Amniotic stem cell (primary cell): ENCODE measurements at places on chromosomes 3 and 15.

DNA sequence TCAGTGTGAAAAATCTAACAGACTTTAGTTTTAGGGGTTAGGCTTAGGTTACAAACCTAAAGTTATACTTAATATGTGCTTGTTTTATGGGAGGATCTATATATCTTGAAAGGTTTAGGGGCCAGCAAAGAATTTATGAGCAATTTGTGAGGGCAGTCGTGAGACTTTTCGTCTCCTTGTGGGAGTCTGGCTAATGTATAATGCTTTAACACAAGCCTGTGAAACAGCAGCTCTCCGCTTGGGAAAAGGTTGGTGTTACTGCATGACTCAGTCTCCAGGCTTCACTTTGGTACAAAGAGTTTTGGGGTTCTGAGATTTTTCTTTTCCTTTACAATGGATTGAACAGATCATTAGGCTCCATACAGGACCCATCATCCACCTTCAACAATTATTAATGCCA lies 79.0 kb upstream of the MFGE8 start:
- DNase-seq: no peak

- DNase-seq: no peak
These were observed 53.3 kb downstream of the SLC7A14 start for GRCh38 chr3:170532573-170532972.

DNA sequence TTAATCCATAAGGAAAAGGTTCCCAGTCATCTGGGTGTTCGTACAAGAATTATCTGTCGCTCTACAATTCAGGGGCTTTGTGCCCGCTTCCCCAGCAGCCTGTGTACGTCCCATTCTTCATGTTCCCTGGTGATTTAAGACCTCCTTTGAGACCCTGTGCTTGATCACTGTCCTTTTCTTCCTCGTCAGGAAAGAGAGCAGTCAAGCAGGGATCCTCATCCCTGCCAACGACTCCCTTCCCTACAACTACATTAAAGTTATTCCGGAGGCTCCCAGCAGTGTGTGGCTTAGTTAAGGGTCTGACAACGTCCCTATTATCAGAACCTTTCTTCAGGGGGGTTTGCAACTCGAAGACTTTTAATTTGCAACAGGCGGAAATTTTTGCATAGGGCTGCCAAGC lies 175.7 kb downstream of the FOXP1 start:
- DNase-seq: no peak

DNA sequence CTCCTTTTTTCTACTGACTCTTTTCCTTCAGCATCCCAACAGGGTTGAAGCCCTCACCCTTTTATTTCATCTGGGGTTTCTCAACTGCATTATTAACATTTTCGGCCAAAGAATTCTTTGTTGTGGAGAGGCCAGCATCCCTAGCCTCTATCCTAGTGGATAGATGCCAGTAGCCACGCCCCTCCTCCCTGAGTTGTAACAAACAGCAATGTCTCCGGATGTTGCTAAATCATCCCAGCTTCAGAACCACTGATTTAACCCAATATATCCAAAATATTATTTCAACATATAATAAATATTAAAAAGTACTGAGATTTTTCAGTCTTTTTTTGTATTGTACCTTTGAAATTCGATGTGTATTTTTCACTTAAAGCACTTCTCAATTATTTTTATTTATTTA lies 2.0 kb upstream of the RNF111 start:
- DNase-seq: no peak

DNA sequence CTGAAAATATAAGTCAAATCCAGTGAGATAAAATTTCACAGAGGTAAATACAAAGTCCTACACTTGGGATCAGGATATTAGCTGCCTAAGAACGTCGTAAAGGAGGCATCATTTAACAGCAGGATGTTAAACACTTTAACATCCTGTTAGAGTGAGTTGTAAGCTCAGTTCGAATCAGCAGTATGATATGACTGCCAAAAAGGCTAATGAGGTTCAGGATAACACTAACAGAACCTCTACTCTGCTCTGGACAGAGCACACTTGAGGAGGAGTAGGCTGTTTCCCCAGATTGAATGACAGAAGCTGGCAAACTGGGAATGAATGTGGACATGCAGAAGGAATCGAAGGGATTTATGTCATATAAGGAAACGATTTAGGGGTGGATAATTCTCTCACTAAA lies 227.1 kb upstream of the CD96 start:
- DNase-seq: no peak

DNA sequence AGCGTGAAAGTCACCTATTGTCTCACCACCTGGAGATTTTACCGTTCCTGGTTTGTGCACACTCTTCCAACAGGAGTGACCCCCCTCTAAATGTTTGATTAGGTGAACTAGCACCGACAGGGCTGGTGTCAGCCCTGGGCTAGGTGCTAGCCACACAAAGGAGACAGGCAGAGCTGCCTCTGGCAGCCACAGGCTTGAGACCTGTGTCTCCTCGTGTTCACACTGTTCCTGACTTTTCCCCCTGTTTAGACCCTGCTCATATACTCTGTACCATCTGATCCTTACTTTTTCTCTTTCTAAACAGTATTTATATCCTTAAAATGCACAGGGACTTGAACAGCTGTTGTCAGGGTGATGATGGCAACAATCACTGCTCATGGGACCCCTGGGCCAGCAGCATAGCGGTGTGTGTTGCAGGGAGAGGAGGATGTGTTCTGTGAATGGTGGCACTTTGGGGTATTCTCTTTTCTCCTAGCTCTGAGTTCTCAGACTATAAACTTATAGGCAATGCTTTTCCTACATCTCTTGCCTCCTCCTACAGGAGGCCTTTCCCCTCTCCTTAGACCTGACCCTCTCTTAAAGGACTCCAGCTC lies 5.5 kb downstream of the CD80 start:
- no peak for DNase-seq

DNA sequence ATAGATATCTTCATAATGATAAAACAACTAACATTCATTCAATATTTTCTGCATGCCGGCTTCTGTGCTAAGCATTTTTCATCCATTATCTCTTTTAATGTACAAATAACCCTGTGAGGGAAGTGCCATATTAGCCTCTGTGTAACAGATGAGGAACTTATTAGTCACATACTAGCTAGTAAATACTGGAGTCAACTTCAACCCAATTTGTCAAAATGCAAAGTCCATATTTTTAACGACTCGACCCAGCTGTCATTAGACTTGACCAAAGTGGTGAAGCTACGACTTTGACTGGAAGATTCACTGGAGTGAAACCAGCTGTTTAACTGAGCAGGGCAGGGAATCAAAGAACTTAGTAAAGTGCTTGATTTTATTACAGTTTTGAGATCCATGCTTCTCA lies 41.6 kb downstream of the PARP15 start:
- no peak for DNase-seq

- no peak for DNase-seq
These were observed 106.5 kb downstream of the KLF13 start for GRCh38 chr15:31433091-31433490.

GRCh38 chr3:188446766-188447165 lies 292.8 kb downstream of the LPP start:
- no peak for DNase-seq

GRCh38 chr3:150216041-150216811 lies 191.9 kb upstream of the TSC22D2 start:
- DNase-seq: peak; percentile 26

DNA sequence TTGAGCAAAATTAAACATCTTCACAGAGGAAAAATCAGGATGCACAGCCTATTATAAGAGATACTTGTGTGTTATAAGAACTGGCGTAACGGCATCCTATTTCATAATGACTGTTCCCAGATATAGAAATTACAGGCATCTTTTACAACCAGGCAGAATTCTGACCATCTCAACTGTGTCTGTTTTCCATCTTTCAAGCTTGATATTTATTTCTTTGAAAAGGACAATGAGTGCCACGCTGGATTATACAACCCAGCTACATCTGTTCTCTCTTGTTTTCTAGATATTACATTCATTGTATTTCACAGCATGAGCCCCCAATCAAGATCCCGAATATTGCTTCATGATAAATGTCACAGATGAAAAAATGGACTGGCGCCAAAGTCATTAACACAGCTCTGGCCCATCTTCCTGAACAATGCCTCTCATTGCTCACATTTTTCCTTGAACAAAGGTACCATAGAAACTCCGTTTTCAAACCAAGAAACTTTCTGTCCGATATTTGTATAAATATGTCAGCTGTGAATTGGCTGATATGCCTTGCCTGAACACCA lies 420.6 kb downstream of the TBL1XR1 start:
- no peak for DNase-seq

GRCh38 chr3:195256639-195257453 lies 14.1 kb downstream of the XXYLT1 start:
- no peak for DNase-seq

DNA sequence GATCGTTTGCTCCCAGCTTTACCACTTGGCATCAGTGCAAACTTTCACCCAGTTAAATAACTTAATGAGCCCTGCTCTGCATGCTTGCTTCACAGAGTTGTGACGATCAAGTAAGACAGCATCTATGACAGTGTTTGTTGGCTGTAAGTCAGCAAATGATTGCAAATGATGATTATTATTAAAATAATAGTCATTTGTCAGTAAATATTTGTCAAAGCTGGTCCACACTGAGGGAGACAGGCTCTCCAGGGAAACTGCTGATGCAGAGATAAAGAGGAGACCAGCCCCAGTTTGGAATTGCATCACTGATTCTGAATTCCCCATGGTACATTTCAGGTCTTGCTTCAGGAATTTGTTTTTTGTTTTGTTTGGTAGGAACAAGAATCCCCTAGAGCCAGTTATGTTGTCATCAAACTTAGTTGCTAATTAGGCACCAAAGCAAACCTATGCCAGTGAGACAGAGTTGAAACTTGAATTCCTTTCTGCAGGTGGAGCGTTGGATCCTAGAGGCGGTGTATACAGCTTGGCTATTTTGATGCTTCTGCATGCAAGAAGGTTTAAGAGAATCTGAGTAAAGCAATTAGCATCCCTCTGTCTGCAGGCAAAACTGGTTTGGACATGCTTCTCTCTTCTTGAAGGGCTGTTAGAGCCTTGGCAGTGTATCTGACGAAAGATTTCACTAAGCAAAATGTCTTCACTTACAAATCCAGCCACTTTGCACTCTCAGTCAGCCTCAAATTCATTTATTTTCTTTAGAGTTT lies 338.6 kb upstream of the TPRG1 start:
- DNase-seq: no peak

- DNase-seq: no peak
These were observed 497.2 kb downstream of the GABRG3 start for GRCh38 chr15:27468151-27468591.

DNA sequence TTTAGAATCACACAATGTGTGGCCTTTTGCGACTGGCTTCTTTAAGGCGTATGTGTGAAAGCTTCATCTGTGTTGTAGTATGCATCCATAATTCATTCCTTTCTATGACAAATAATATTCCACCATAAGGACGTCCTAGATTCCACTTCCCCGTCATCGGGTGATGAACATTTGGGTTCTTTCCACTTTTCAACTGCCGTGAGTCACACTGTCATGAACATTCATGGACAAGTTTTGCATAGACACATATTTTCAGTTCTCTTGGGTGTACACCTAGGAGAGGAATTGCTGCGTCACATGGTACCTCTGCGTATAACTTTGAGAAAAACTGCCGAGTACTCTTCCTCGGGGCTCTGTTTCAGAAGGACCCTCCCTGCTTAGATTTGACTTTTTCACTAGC lies 97.3 kb downstream of the TOP2B start:
- no peak for DNase-seq
